ENCODE measurements at places on chromosomes 6 and 20.

DNA sequence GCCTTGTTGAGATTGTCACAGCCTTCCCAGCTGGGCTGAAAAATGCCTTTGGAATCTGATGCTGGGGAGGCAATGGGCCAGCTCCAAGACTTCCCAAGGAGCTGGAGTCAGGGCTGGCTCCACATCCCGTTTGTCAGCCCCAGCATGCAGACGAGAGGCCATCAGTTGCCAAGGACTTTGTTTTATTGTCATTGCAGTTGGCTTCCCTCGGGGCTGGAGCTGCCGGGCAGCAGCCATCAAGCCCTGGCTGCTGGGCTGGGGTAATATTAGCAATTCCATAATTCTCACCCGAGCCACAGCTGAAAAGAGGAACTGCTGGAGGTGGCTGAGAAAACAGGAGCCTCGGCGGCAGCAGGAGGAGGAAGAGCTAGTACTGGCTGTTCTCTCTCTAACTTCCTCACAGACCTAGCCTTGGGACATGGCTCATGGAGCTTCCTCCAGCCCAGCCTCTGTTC, 182.5 kb downstream of the CDC5L start:
- DNase-seq = no peak

GRCh38 chr6:160028487-160029275, 59.8 kb downstream of the IGF2R start:
- DNase-seq = no peak

DNA sequence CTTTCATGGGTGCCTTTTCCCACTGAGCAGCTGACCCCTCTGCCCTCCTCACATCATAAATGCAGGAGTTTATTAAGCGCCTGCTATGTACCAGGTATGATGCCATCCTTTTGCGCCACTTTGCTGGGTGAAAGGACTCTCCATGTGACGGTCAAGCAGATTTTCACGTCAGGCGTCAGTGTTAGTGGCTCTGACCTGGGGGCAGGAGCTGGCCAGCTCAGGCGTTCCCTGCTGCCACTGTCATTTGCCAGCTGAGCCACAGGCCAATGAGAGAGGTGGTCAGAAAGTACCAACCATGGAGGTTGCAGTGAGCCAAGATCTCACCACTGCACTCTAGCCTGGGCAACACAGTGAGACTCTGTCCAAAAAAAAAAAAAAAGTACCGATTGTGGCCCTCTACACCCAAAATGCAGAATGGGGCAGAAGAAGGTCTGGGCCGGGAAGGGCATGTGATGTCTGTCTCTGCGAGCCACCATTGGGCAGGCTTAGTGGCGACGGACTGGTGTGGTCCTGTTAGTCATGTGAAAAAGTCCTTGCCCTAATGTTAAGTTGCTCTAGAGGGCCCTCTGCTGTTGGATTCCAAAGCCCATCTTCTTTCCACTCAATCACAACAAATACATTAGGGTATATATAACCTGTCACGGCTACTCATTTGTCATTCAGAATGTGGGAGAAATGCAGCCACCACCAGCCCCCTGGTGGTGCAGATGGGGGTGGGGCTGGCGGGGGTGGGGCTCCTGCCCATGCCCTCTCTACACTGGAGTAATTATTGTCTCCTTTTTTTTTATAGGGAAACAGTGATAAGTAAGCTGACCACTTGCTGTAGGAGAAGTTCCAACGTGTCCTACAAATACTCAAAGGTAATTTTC, 18.4 kb upstream of the SLC22A1 start:
- no peak for DNase-seq

DNA sequence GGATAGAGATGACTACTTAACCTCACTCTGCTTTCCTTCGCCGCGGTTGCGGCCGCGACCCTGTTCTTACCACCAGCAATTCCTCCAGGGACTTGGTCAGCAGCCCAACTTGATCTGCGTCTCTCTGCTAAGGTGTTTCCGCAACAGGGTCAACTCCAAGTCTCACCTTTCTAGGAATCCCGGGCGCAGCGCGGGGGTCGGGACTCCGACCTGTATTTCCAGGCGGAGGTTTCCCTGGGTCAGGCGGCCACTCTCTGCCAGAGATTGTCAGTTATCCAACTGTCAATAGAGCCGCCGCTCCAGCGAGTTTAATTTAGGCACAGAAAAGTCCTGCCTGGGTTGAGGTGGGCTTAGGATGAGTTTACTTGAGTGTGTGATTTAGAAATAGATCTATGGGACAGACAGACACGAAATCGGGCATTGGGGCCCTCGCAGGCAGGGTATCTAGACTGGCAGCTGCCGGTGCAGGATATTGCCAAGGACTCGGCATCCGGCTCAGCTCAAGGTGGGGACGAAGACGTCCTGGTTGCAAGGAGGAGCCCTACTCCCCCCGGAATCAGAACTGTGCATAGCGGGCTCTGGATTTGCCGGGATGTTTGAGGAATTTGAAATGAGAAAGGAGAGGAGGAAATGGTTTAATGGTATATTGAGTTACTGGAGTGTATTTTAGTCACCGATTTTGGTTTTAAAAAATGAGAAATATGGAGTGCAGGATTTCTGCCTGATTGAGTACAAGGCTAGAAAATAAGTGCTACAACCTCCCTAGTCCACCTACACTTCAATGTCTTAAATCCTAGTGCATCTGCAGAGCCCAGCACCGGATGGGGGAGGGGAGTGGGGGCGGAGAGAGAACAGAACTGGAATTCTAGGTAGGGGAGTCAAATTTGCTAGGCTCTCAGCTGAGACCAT, 23.7 kb downstream of the POM121L2 start:
- no peak for DNase-seq

DNA sequence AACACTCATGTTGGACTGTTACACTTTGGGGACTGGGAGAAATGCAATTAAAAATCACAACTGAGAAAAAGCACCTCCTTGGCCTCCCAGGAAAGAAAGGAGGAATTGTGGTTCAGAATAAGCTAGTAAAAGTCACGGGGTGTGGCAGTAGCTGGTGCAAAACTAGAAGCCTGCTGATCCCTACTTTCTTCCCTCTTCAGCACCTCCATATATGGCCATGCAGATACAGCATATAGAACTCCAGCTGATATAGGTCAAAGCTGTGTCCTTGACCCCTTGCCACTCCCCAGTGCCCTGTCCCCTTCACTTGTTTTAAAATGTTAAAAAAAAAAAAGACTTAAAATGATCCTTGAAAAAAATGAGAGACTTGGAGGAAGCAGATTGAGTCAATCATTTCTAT, 5.5 kb upstream of the FLRT3 start:
- no peak for DNase-seq

DNA sequence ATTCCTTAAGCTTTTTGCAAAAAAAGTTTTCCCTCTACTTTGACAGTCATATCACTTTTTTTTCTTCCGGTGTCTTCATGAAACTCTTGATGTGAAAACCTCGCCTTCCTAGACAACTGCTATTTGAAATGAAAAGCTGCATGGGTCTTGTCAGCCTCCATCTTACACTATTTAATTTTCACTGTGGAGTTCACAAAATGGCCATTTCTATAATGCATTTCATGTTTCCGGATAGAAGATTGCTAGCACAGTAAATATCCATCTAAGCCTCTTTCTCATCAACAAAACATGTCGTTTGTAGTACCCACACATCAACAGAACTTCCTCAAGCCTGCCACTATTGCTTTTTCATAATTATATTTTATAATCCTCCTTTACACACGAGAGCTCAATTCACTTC, 204.9 kb upstream of the ID4 start:
- peak; percentile 94 for DNase-seq

DNA sequence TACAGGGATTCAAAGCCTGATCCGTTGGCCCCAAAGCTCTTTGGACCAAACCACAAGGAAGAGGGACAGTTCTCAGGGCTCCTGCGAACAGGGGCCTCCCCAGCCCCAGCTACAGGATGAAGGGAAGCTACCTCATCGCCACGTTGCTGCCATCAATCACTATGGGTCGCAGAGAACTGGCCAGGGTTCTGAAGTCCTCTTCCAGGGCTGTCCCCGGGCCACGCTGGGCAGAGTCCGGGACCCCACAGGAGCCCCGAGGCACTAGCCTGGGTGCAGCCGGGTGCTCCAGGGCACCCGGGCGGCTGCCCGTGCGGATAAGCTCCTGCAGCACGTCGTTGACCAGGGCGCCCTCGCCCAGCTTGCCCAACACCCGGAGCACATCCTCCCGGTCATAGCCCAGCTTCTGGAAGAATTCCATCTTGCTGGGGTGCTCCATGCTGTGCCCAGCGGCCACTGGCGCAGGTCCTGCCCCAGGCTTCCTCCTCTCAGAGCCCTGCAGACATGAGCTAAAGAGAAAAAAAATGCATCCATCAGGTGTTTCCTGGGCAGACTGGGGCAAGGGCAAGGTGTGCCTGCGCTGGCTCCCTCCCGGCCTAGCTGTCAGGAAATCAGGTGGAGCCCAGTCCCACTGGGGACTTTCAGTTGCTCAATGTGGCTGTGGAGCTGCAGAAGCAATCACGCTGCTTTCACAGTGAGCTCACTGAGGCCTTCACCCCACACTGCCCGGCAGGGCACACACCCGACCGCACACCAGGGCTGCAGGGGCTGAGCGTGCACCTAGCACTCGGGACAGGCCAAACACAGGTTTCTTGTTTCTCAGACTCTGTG, 10.5 kb downstream of the ZC3H12D start:
- no peak for DNase-seq

DNA sequence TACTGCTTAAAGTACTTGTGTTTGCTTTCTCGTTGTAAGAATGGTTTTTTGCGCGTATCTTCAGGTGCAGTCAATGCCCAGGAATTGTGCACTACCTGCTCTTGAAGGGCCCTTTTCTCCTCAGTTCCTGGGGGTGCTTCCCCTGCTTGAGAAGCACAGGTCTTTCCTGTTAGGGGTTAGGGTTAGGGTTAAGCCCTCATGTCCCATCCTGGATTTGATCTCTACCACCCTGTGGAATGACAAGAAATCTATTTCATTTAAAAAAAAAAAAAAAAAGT, 39.6 kb upstream of the TBXT start:
- no peak for DNase-seq

DNA sequence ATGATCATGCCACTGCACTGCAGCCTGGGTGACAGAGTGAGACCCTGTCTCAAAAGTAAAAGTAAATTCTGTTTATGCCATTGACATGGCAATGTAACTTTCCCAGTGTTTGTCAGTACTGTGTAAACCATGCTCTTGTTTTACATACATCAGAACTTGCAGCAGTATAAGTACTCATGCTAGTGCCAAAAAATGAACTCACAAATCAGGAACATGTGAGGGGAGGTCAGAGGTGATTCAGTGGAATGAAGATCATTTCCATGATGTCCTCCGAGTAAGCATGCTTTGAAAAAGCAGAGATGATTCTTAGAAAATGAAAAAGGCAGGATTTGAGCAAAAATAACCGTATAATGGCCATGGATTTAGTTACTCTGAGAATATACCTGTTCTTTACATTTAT, 81.9 kb downstream of the ANKS1A start:
- DNase-seq = no peak

DNA sequence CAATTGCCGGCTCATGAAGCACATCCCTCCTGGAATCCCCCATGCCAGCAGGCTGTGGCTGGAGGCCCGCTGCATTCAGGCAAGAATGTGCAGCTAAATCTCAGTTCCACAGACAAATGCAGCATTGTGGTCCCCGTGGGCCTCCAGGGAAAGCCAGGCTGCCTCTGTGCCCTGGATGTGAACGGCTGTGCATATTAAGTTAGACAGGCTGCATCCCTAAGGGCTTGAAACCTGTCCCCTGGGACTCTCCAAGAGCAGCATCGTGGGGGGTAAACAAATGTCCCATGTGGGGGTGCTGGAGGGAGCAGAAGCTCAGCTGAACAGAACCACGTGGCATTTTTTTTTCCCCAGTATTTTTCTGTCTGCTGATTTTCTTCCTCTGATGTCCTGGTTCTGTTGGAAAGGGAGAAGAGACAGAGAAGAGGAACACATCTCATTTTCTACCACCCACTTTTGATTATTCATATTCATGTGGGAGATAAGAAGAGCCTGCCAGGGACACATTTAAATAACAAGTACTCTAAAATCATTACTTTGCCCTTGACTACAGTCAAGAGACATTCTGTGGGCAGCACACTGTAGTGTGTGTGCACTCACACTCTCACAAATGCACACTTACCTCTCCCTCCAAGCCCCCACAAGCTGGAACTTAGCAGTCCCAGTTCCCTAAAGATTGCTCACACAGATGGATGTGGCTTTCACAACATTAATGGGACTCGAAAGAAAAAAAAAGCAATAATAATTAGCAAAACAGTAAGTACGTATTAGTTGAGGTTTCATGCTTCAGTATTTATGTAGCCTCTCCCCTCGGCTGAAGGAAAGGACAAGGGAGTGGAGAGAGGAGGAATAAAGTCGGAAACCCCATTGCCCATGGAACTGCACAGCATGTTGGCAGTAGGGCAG, 16.9 kb downstream of the GFOD1 start:
- DNase-seq = no peak

DNA sequence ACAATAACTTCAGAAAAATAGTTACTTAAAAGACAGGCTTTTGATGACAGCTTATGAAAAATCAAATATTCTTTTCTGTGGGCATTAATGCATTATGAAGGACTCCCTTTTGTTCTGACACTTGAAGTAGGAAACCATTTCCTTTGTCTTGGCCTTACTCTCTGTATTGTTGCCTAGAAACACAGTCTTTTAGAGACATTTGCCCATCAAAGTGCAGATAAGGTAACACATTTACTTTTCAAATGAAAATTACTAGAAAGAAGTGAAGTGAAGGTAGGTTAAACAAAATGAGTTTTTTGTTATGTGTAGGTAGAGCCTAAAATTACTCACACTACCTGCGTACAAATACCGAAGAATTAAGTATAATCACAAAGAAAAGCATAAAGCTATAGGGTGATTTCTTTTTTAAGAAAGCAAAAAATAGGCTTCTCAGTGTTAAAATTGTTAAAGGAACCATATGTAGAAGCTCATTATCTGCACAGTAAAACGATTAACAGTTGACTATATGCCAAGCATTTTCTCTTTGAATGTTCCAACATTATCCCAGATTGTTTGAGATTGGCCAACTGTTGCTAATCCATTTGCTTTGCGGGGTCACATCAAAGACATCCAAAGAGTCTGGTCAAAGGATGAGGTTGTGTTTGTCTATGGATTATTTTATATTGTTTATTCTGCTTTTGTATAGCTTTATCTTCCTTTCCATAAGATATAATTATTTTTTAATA, 542.0 kb upstream of the RNF217 start:
- peak; percentile 24 for DNase-seq
